Urinary bladder (tissue), 4 donors: ENCODE measurements at places on chromosomes 4 and X. TPM values are rescaled to one million over a fixed set of nuclear protein-coding genes. Genes with fewer than 3 reads are reported as not detected.

Gene FMR1NB
- not detected for total RNA-seq

Gene UGT2B15
- 0.26 TPM for total RNA-seq

Gene MEPE
- not detected for total RNA-seq

Gene CXCL10
- total RNA-seq, result 7.6 TPM

Gene ADAM29
- total RNA-seq, result not detected

Gene ADRA2C
- total RNA-seq, result 1.1 TPM

Gene SERTM2
- total RNA-seq, result 0.37 TPM

Gene PAGE2
- total RNA-seq, result not detected

Gene TCEAL6
- not detected for total RNA-seq

Gene TMLHE
- total RNA-seq, result 28.1 TPM

Gene ITGB1BP2
- 19.6 TPM for total RNA-seq

Gene FRAS1
- total RNA-seq, result 20.5 TPM

Gene RPL9
- total RNA-seq, result 3,585 TPM
